ENCODE measurements at places on chromosomes 2 and 18.

DNA sequence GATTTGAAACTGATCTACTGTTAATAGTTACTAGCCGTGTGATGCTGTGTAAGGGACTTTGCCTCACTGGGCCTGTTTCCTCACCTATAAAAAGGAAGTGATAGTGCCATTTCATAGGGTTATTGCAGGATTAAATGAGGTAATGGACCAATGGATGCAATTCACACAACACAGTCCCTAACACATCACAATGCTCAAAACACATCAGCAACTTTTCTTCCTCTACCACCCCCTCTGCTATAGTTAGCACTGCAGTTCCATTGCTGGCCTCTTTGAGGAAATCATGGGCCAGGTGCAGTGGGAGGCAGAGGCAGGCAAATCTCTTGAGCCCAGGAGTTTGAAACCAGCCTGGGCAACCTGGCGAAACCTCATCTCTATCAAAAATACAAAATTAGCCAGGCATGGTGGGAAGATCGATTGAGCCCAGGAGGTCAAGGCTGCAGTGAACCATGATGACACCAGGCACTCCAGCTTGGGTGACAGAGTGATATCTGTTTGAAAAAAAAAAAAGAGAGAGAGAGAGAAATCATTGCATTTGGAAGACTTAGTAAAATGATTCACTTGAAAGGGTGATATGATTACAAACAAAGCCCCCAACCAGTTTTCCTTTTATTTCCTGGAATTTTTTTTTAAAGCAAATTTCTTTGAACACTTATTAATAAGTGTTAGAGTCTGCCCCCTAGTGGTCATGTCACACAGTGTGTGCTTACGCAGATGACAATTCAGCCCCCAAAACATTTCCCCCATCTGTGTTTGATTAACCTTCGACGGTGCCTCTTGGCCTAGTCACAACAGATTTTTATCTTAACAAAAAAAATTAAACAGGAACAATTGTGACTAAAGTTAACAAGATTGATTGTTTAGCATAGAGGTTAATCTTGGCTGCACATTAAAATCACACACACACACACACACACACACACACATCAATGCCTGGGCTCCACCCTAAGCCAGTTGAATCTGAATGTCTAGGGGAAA is 88.6 kb upstream of the BCL11A start:
- peak; percentile 70 for DNase-seq

DNA sequence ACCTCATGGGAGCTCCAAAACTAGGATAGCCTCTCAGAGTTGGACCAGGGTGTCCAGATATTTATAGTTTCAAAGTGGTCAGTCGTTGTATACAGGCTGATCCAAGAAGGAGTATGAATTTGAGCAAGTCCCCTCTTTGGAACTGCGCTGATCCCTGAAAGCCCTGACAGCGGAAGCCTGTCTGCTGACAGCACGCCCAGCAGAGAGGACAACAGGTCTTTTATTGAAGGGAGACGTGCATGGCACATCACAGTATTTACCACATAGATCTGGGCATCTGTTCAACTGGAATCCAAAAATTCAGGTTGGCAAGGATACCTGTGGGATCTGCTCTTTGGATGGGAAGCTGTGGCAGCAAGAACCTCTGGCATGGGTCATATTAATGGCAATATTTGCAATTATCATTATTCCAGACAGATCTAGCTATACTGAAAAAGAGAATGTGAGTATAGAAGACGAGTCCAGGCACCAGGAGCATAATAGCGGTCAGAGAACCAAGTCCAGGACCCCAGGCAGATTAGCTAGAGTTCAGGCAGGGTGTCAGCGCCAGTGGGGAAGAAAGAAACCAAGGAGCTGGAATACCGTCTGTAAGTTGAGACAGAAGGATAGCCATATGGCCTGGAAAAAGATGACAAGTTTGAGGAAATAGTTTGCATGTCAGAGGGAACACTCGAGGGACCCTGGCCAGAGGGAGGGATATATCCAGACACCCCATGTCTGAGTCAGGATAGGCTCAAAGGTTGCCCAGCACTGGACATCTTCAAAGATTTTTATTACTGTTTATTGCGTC is 260.4 kb upstream of the FANCL start:
- DNase-seq = no peak

DNA sequence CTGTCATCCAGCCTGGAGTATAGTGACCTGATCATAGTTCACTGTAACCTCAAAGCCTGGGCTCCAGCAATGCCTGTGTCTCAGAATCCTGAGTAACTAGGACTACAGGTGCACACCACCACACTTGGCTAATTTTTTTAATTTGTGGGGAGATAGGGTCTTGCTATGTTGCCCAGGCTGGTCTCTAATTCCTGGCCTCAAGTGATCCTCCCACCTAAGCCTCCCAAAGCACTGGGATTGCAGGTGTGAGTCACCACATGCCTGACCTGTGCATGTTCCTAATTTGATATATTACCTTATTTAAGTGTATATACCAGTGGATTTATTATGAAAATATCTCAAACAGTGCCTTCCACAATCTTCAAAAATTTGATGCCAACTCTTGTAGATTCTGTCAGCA is 123.6 kb upstream of the XIRP2 start:
- no peak for DNase-seq

GRCh38 chr2:33342171-33342570 is 134.3 kb upstream of the RASGRP3 start:
- no peak for DNase-seq

DNA sequence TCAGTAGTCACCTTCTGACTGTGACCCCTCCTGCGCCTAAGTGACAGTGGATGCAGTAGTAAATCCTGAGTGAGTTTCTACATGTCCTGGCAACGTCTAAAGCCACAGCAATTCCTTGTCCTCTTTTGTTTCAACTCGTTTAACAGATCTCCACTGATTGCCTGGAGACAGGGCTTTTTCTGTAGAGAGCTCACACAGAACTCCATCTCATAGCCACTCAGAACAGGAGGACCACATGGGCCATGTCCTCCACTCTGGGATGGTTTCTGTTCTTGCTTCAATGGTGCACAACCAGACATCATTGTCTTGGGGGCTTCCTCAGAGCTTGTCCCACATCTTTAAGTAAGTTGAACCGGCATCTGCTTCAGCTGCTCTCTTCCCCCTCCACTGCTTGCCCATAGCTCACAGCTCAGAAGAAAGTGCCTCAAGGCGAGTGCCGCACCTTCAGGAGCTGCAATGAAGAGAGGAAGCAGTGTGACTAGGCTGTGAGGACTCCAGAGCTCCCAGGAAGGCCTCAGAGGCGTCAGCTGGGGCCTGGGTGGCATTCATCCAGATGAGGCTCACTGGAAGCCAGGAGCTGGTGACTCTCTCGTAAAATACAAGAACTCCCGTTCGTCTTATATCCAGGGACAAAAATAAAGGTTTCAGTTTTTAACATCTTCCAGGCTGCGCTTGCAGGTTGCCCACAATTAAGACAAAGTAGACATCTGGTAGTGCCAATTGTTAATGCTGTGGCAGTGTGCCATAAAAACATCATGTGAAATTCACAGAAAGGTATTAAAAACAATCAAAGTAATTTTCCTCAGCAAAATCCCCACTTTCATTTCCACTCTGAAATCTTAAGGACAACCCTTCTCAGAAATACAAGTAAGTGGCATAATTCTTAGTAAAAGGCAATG is 37.3 kb downstream of the ST3GAL5 start:
- DNase-seq = no peak

- DNase-seq = no peak
These were observed 48.1 kb upstream of the CNOT11 start for GRCh38 chr2:101204400-101205115.

Measured in trophoblast cell (in vitro differentiated cells and primary cell).